ENCODE measurements at places on chromosomes 6 and 20. TPM values are rescaled to one million over a fixed set of nuclear protein-coding genes. Genes with fewer than 3 reads are reported as not detected.

The FILIP1 gene
- total RNA-seq, result 0.06 TPM

The TSBP1 gene
- total RNA-seq, result not detected

The SIRPD gene
- 0.55 TPM for total RNA-seq

The TRAPPC3L gene
- total RNA-seq, result not detected

The VIP gene
- total RNA-seq, result not detected

The PHACTR1 gene
- total RNA-seq, result 2.3 TPM

The SIRPB1 gene
- total RNA-seq, result 8.6 TPM

The LRRC73 gene
- total RNA-seq, result 0.52 TPM

The MAP7 gene
- 0.49 TPM for total RNA-seq

GRCh38 chr20:24895898-24896658, 53.0 kb upstream of the CST7 start:
- DNase-seq, result no peak

GRCh38 chr6:170037541-170038250, 253.2 kb downstream of the DLL1 start:
- no peak for DNase-seq

DNA sequence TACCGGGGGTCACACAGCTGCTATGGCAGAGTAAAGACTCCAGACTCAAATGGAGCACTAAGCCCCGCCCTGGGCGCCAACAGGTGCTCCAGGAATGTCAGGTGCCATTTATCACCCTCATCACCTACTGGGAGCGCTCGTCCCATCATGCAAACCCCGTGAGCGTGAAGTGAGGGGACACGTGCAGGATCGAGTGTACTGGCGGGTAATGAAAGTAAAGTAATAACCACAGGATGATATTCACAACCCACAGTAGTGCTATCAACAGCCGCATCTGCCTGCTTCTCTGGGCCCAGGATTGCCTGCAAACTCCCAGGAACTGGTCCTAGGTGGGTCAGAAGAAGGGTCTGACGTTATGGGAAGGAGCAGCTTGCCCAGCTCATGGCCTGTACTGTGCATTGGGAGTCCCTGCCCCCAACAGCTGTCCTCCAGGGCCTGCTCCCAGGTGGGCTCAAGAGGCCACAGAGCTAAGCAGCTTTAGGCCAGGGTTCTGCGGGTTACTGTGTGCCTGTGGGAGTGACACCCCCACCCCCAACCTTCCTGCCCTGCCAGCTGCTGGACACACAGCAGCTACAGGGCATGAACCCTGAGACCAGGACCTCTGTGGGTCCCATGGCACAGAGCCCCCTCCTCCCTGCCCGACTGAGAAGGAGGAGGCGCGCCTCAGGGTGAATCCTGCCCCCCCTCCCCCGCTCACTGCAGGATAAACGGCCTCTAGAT, 120.5 kb upstream of the SULF2 start:
- no peak for DNase-seq

GRCh38 chr6:56381801-56382251, 134.4 kb upstream of the COL21A1 start:
- DNase-seq, result no peak

GRCh38 chr6:142842418-142843261, 102.3 kb downstream of the HIVEP2 start:
- peak; percentile 75 for DNase-seq

DNA sequence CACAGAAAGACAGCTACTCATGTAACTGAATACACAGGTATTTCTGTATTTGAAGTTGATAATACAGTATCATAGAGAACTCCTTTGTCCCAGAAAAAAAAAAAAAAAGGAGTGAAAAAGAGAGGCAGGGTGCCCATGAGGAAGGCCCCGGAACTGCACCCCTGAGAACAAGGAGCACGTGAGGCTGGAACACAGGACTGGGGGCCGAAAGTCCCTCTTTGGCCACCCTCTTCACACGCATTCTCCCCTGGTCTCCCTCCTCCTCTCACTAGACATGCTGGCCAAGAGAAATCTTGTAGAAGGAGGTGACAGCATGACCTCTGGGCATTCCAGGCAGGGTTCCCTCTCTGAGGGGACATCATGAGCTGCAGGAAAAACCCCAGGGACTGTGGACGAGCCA, 62.7 kb upstream of the TRAF3IP2 start:
- DNase-seq, result no peak

GRCh38 chr6:1024587-1024986, 287.3 kb upstream of the FOXQ1 start:
- no peak for DNase-seq

DNA sequence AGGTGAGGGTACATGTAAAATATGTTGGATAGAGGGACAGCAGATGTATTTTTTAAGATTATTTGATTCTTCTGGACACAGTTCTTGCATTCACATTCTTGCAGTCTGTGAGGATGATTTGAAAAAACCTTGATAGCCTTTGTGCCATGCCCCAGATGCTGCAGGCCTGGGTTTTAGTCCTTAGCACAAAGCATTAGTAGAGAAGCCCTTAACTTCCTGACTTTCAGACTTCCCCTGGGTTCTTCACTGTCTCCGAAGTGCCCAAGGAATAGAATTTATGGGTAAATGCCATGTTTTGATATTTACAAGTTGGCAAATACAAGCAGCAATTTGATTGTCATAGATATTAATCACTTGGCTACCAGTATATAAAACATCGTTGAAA, 67.6 kb upstream of the SUPT3H start:
- no peak for DNase-seq

DNA sequence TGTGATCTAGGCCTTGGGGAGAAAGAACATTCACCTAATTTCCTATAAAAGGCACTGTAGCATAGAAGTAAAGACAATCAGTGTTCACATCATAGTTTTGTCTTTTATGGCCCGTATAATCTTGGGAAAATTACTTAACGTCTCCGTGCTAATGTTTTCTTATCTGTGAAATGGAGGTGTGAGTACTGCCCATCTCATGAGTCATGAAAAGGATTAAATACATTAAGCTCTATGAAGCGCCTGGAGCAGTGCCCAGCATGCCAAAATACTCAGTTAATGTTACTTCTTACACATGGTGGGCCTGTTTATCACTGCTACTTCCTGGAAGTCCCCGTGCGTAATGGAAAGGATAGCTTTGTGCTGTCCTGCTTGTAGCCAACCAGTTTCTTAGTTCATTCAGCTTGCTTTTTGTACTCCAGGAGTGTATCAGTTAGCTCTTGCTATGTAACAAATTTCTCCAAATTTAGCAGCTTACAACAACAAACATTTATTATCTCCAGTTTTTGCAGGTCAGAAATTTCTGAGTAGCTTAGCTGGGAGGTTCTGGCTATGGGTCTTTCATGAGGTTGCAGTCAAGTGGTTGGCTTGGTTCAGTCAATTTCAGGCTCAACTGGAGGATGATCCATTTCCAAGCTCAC, 103.6 kb upstream of the BMP2 start:
- no peak for DNase-seq

DNA sequence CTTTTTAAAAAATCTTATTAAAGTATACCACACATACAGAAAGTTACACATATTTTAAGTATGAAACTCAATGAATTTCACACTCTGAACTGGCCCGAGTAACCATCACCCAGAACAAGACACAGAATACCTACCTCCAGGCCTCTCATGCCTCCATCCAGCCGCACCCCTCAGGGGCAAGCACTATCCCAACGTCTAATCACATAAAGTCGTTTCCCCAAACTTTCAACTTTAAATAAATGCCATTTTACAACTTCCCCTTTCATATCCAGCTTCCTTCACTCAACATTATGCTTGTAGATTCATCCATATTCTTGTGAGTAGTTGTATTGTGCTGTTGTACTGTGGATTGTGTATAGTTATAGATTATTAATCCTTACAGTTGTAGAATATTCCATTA, 539.1 kb downstream of the CD83 start:
- no peak for DNase-seq

DNA sequence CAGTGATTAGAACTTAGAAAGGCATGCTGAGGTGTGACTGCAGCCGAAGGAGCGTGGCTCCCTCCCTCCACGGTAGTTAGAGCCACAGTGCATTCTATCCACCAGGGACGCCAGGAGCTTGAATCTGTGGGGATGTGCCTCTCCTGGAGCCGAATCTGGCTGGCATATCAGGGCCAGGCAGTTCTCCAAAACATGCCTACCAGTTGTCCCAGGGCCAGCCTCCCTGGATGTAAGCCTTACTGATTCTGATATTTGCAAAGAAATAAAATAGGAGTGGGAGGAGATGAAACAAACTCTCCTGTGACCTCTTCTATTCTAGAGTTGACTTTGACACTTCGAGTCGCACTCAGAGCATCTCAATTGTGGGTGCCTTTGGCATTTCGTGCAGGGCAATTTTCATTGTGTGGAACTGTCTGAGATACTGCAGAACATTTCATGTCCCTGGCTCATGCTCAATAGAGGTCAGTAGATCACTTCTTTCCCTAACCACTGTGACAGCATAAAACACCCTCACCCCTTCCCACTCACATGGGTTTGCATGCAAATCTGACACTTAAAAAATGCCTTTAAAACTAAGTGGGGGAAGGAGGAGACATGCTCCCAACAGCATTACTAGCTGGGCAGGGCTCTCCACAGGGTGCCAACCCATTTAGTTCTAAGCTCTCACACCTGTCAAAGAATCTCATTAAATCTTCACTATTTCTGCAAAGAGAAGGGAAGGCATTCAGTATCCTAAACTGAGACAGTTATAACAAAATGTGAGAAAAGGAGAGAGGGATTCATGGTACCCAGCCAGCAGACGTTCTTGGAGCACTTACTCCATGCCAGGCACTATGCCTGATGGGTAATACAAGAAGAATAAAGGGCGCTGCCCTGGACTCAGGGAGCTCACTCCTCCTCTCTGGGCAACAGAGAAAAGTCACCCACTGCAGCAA, 378.9 kb downstream of the PREX1 start:
- DNase-seq, result no peak

DNA sequence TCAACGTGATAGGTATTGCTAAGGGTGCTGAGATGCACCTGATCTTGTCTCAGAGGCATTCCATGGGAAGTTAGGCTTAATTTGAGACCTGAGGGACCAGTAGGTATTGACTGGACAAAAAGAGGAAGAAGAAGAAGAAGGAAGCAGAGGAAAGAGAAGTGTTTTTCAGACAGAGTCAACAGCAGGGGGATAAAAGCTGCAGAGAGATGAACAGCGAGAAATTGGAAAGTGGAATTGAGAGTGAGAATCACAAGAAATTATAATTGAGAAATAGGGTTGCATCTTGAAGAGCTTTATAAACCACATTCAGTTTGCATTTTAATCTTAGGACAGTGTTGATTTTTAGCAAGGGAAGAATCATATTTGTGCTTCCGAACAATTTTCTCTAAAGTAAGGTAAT, 254.0 kb downstream of the CD83 start:
- DNase-seq, result no peak

DNA sequence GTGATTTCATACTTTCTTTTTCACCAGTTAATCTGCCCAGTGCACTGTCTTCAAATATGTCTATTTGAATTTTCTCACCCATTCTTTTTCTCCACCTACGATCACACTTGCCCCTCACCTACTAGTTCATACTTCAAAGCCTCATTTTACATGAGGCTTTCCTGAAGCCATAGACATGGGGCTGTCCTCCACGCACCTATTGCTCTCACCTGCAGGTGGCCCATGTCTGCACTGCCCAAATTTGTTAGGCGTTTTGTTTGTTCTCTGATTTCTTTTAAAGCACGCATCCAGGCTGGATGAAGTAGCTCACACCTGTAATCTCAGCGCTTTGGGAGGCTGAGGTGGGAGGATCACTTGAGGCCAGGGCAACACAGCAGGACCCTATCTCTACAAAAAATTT, 106.8 kb upstream of the RIPOR2 start:
- peak; percentile 33 for DNase-seq

DNA sequence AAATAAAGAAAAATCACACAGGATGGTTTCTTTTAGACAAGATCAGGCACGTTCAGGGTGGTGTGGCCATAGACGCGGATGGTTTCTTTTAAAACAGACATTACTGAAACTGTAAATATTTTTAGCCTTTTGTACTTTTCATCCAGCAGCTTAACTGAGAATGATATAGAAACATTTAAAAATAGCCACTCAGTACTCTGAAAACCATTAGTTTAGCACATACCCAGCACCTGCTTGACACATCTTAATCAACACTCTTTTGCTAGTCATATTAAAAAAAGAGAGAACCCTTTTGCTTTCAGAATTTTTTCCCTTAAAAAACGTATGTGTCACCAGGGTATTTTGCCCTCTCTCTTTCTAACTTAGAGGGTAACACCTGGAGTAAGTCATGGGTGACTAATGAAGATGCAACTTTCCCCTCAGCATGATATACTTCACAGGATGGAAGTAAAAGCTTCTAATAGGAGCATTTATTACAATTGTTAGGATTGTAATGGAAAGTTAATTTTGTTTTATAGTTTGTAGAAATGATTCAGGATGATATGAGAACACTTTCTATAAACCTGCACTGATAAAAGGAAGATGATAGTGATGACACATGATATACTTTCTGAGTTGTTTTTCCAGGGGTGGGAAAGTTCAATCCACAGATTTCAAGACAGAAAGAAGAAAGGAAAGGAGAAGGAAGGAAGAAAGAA, 45.2 kb downstream of the BACH2 start:
- DNase-seq, result no peak

- no peak for DNase-seq
Observed at GRCh38 chr6:36136034-36136433, 5.7 kb downstream of the MAPK13 start.

GRCh38 chr6:108795814-108796213, 52.4 kb upstream of the ARMC2 start:
- no peak for DNase-seq

- no peak for DNase-seq
Observed at GRCh38 chr20:33765592-33765991, 33.8 kb downstream of the ZNF341 start.

DNA sequence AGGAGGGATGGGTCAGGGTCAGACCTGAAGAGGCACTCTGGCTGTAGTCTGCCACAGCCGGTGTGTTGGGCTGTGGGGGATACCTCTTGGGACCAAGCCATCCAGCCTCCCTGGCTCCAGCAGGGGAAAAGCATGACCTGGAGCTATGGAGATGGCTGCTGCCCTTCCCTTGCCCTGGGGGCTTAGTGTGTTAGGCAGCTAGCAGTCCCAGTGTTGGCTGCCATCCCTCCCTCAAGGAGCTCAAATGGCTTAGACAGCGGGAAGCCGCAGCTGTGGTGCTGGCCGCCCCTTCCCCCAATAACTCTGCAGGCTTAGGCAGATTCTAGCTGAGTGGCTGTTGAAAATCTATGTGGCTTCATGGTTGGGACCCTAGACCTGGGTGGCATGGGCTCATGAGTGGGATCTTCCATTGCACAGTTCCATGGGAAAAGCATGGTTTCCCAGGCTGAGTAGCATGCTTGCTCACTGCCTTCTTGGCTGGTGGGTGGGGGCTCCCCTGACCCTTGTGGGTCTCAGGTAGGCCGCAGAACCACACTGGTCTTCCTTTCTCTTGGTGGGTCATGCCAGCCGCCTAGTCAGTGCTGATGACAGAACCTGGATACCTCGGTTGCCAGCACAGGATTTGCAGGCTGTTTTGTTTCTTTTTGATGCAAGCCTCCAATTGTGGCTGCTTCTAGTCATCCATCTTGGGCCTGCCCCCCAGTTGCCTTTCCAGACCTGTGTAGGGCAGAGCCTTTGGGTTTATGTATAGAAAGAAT, 69.0 kb upstream of the AHI1 start:
- DNase-seq, result no peak

GRCh38 chr6:4936681-4937041, 67.2 kb downstream of the RPP40 start:
- no peak for DNase-seq

Data from CD4-positive, alpha-beta T cell (primary cell).